GM23338 (cell line): ENCODE measurements at places on chromosomes 13 and 19. TPM values are rescaled to one million over a fixed set of nuclear protein-coding genes. Genes with fewer than 3 reads are reported as not detected.

Gene TJP3
- total RNA-seq = 19.8 and 23.9 TPM in 2 replicates

Gene CLDN10
- total RNA-seq = 34.7 and 35.7 TPM in 2 replicates

Gene CYP2A7
- 4.8 TPM in 1 of 2 replicates, not detected in the other for total RNA-seq

Gene ICAM1
- total RNA-seq = 3.5 and 3.6 TPM in 2 replicates

Gene KIR2DL3
- not detected in 2 replicates for total RNA-seq

Gene KLHL1
- total RNA-seq = not detected in 2 replicates

Gene NBEA
- 26.9 and 29.1 TPM in 2 replicates for total RNA-seq

Gene ZNF700
- total RNA-seq = 9.3 and 13.6 TPM in 2 replicates
